Stimulated activated CD8-positive, alpha-beta memory T cell treated with anti-CD3 and anti-CD28 coated beads, Interleukin-2, amount 100 ng/mL, for 1 hour (primary cell): ENCODE measurements at places on chromosomes 12 and 14.
A peak's percentile ranks its signal among the peaks of the same experiment; 100 is the strongest.

- DNase-seq, result no peak
Measured at GRCh38 chr14:95336192-95336760, 16.6 kb upstream of the CLMN start.

GRCh38 chr12:128286970-128287369 is 20.0 kb downstream of the TMEM132C start:
- DNase-seq, result no peak

GRCh38 chr12:68587448-68587873 is 23.2 kb upstream of the RAP1B start:
- peak; percentile 9 for DNase-seq

DNA sequence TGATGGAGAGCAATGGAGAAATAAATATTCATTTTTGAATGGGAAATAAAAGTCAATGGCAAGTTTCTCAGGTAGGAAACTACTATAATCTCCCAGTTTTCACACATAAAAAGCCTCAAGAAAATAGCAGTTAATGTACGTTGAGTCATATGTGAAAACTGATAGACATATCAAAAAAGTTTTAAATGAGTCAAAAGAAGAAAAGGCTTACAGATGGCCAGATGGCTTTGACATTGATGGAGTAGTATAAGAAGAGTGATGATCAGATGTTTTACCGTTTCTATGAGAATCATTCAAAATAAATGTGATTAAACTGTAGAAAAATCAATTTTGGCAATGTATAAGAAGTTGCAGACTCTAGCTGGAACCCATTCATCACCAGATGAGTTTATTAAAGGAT is 97.8 kb downstream of the LLPH start:
- DNase-seq, result no peak

GRCh38 chr12:73935817-73936216 is 601.8 kb upstream of the ATXN7L3B start:
- DNase-seq, result no peak

DNA sequence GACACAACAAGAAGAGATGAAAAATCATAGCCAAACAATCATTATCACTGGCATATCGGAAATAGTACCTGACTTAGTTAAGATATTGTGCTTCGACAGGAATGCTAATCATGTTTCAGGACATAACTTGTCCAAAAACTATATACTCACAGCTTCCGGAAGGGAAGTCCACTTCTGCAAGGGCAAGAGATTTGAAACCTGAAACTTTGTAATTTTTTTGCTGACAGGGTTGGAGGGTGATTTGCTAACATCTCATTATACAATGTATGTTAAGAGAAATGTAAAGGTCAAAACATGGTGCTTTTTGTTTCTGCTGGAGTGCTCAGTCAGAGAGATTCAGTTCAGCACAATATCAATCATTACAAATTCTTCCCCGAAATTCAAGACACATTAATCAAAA is 200.3 kb downstream of the CNTN1 start:
- DNase-seq, result no peak

- no peak for DNase-seq
Measured at GRCh38 chr14:53993920-53994607, 37.4 kb upstream of the BMP4 start.

GRCh38 chr12:62435303-62436163 is 31.1 kb upstream of the MON2 start:
- no peak for DNase-seq

GRCh38 chr14:69654116-69654515 is 42.7 kb downstream of the SUSD6 start:
- DNase-seq, result no peak
